NCI-H526 treated with DMSO at 0.1 percent for 48 hours (cell line): ENCODE measurements at places on chromosomes 2 and 18.
A peak's percentile ranks its signal among the peaks of the same experiment; 100 is the strongest.

- no peak for DNase-seq
Measured at GRCh38 chr2:72985891-72986683, 68.8 kb downstream of the EMX1 start.

GRCh38 chr2:96773922-96774321 lies 13.2 kb downstream of the CNNM4 start:
- peak; percentile 26 for DNase-seq

DNA sequence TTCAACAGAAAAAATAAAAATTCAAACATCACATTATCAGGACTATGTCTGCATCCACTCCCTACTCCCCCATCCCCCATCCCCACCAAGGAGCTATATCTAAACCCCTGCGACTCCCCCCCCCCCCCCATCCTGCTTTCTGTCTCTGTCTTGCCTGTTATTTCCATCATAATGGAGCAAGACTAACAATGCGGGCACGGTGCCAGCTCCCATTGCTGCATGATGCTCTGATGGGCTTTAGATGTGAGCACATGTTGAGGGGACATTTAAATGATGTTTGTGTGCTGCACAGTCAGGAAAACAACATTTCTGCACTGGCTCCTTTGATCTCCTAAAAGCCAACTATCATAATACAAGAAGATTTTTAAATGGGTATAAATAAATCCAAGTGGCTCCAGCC lies 644.2 kb upstream of the SETBP1 start:
- DNase-seq = no peak

DNA sequence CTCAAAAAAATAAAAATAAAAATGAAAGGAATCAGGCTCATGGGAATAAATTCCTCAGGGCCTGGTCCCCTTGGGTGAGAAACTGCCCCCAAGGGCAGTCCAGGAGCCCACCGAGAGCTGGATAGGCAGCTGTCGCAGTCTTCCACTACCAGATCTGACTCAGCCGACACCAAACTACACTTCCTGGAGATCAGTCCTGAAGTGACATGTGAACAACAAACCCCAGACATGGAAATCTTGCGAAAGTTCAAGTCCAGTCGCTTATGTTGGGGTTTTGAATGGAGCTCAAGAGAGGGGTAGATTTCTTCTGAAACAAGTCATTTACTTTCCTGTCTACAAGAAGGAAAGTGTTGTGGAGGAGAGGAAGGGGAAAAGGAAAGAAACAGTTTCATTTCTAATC lies 12.9 kb downstream of the ADCY3 start:
- DNase-seq = no peak

DNA sequence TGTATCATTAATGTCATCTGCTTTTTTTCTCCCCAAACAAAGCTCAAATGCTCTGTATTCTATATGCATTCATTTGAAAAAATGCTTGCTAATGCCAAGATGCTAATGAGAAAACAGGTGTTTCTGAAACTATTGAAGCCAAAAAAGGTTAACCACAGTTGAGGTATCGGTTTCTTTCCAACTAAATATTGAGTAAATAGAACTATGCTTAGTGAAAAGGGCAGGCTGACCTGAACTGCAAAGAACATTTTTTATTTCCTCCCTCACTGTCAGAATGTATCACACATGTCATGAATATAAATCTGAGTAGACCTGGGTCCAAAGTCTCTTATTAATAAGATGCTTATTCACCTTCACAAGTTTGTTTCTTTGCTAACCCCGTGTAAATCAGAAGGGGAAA lies 866.6 kb downstream of the CPS1 start:
- DNase-seq = no peak

- peak; percentile 85 for DNase-seq
Measured at GRCh38 chr2:176174824-176175708, 13.4 kb upstream of the HOXD1 start.

GRCh38 chr2:218881744-218882460 lies 1.2 kb downstream of the WNT10A start:
- DNase-seq = no peak

DNA sequence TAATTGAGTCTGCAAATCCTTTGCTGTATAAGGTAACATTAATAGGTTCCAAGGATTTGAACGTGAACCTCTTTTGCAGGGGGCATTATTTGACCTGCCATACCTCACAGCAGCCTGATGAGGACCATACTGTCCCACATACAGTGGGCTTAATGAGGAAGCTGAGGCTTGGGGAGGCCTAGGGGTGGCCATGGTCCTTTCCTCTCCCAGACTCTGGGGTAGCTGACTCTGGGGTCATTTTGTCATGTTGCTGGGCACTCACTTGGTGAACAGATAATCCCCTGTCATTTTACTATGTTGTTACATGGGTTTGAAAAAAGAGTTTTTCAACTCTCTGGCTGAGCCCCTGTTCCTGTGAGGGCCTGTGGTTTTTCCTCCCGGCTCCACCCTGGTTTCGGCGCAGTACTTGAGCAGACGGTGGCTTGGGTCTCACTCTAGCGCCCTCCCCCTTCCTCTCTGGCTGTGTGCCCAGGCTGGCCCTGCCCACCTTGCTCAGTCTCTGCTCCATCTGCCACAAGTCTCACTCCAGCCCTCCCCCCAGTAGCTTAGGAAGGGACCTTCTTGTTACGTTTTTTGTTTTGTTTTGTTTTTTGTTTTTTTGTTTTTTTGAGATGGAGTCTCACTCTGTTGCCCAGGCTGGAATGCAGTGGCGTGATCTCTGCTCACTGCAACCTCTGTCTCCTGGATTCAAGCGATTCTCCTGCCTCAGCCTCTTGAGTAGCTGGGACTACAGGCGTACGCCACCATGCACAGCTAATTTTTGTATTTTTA lies 21.0 kb downstream of the INPP4A start:
- DNase-seq = peak; percentile 3

DNA sequence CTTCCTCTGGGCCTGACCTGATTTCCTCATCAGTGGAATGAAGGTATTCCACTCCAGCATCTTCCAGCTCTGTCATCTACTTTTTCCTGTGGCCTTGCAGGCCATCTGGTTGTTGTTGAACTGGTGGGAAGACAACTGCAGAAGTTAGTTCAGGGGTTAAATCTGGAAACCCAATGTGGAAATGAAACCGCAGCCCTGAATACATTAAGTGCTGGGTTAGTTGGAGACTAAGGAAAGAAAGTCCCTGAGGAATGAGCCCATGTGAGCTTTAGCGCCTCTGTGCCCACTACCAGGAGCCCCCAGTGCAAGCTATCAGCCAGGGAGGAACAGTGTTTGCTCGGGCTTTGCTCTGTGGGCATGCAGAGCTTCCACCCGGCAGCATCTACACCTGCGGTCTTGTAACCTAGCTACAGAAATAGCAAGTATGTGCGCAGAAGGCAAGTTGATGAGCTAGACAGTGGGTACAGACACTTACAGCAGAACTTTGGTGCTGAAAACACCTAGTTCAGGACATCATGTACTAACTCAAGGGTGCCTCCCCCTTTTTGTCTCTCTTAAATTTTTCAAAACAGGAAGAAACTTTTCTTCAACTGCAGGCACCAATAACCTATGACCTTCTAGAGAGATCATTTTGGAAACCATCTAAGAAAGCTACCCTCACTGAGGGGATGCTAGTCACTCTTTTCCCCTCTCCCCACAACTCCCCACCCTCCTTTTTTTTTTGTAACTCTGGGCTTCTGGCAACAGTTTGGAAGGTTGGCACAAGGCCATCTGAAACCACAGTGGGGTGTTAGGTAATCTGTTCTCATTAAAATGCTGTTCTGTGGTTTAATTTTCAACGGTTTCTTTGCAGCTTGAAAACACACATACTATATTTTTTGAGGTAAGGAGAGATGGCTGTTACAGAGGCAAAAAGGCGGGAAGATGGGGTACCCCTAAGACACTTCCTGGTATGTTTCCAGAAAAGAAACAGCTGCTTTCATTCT lies 18.3 kb upstream of the CXCR4 start:
- no peak for DNase-seq

GRCh38 chr2:23993736-23994269 lies 16.1 kb upstream of the MFSD2B start:
- DNase-seq = no peak

- DNase-seq = no peak
Measured at GRCh38 chr2:172588931-172589330, 33.0 kb downstream of the PDK1 start.
